Neural cell (in vitro differentiated cells): ENCODE measurements at places on chromosomes 7 and 10. TPM values are rescaled to one million over a fixed set of nuclear protein-coding genes. Genes with fewer than 3 reads are reported as not detected.

Gene ECHDC3
- polyA plus RNA-seq, result 0.64 TPM in 1 of 2 replicates, not detected in the other

Gene CDHR1
- 1.9 and 3.3 TPM in 2 replicates for polyA plus RNA-seq

Gene OPALIN
- polyA plus RNA-seq, result not detected in 2 replicates

Gene NYAP1
- 70.1 and 86.6 TPM in 2 replicates for polyA plus RNA-seq

Gene FAM241B
- 135 TPM in 2 replicates for polyA plus RNA-seq
